ENCODE measurements at places on chromosomes 16 and 17.

DNA sequence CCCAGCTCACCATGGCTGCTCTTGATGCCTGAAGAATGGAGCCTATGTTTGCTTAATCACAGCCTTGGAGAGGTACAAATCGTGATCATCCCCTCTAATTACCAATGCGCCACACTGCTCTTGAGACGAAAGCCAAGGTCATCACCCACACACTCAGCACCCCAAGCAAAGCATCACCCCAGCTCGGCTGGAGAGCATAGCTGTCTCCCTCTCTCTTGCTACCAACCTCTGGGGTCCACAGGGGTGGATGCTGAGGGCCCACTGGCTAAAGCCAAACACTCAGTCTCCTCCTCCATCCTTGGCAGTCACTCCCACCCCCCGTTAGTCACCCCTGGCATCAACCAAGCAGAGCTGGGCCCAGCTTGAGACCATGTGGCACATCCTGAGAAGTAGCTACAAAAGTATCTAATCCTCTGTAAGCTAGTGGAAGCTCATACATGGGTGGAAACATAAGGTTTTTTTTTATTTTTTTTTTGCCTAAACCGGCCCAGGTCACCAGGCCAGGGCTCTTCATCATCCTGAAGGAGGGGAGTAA lies 44.8 kb downstream of the PIMREG start:
- peaks cover 81% of the 10 kb centered on the region for H3K27me3 ChIP-seq
- H3K36me3 ChIP-seq = no peaks in the 10 kb centered on the region
- no peak for DNase-seq
- H3K4me3 ChIP-seq = no peak overlapping the region
- H3K27ac ChIP-seq = no peak overlapping the region
- H3K4me1 ChIP-seq = no peaks in the 10 kb centered on the region

GRCh38 chr17:5583426-5584382 lies 605 bp downstream of the NLRP1 start:
- H3K27ac ChIP-seq = peak overlapping the region; percentile 92
- H3K4me3 ChIP-seq = peak overlapping the region; percentile 71
- peak; percentile 33 for DNase-seq
- peaks cover 23% of the 10 kb centered on the region for H3K36me3 ChIP-seq
- peaks cover 53% of the 10 kb centered on the region for H3K4me1 ChIP-seq

DNA sequence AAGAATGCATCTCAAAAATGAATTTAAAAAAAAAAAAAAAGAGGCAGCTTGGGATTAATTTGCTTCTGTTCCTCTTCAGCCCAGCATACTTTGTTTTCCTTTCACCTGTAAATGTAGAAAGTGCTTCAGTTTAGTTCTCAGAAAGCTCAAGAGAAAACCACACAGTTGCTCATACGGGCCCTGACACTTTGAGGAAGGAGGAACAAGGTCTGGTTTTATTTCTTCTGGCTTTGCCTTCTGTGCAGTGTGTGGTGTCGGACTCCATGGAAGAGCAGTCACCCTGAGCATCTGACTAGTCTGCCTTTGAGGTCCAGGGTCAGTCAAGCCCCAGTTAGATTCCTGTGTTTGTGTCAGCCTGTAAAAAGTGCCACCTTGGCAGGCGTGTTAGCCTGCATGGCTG lies 27.6 kb downstream of the NMT1 start:
- H3K4me3 ChIP-seq = no peak overlapping the region
- peak overlapping the region; percentile 67 for H3K27ac ChIP-seq
- H3K27me3 ChIP-seq = no peaks in the 10 kb centered on the region
- H3K36me3 ChIP-seq = peaks cover 83% of the 10 kb centered on the region

GRCh38 chr16:31200821-31201568 lies 1.6 kb downstream of the PYCARD start:
- no peak overlapping the region for H3K27ac ChIP-seq
- H3K27me3 ChIP-seq = no peaks in the 10 kb centered on the region
- H3K36me3 ChIP-seq = peaks cover 14% of the 10 kb centered on the region
- DNase-seq = no peak
- H3K4me1 ChIP-seq = peaks cover 33% of the 10 kb centered on the region
- H3K4me3 ChIP-seq = peak overlapping the region; percentile 85

- H3K36me3 ChIP-seq = no peaks in the 10 kb centered on the region
- H3K27ac ChIP-seq = peak overlapping the region; percentile 36
- peaks cover 28% of the 10 kb centered on the region for H3K4me1 ChIP-seq
These were observed 4.8 kb downstream of the ATP1B2 start for GRCh38 chr17:7655541-7655840.

All from left ventricle myocardium inferior (tissue), 1 donor.